Spinal cord (tissue), 10 donors: ENCODE measurements at places on chromosomes 13 and 19. TPM values are rescaled to one million over a fixed set of nuclear protein-coding genes. Genes with fewer than 3 reads are reported as not detected.

The DAND5 gene
- 0.44 TPM for polyA plus RNA-seq

The MAG gene
- polyA plus RNA-seq = 261 TPM

The LILRA1 gene
- 1.4 TPM for polyA plus RNA-seq

The WDR87 gene
- polyA plus RNA-seq = 0.29 TPM

The MYBPC2 gene
- polyA plus RNA-seq = 2.0 TPM

The ZNF470 gene
- polyA plus RNA-seq = 19.3 TPM

The CYP2A6 gene
- polyA plus RNA-seq = 0.48 TPM

The PNKP gene
- 53.5 TPM for polyA plus RNA-seq

The ZNF442 gene
- 3.3 TPM for polyA plus RNA-seq

The TMEM145 gene
- polyA plus RNA-seq = 119 TPM

The NBEA gene
- 61.3 TPM for polyA plus RNA-seq

The SLC17A7 gene
- 0.51 TPM for polyA plus RNA-seq

The ZNF606 gene
- polyA plus RNA-seq = 23.2 TPM

The NPAS1 gene
- 3.6 TPM for polyA plus RNA-seq

The ZSCAN4 gene
- not detected for polyA plus RNA-seq

The RFPL4AL1 gene
- polyA plus RNA-seq = not detected

The EBI3 gene
- polyA plus RNA-seq = 1.6 TPM

The CGB5 gene
- not detected for polyA plus RNA-seq

The MBD3L3 gene
- polyA plus RNA-seq = not detected

The GJA3 gene
- 0.56 TPM for polyA plus RNA-seq

The HTR2A gene
- polyA plus RNA-seq = 23.5 TPM

The NOVA2 gene
- polyA plus RNA-seq = 52.4 TPM

The ZSCAN22 gene
- 3.4 TPM for polyA plus RNA-seq

The SLC6A16 gene
- polyA plus RNA-seq = 3.8 TPM

The PRR36 gene
- 59.7 TPM for polyA plus RNA-seq

The CLEC11A gene
- 37.4 TPM for polyA plus RNA-seq

The KIR3DL2 gene
- polyA plus RNA-seq = not detected

The ALG11 gene
- 9.8 TPM for polyA plus RNA-seq

The TEAD2 gene
- polyA plus RNA-seq = 33.2 TPM

The ZNF575 gene
- 11.2 TPM for polyA plus RNA-seq

The ZNF433 gene
- 7.7 TPM for polyA plus RNA-seq

The APC2 gene
- 190 TPM for polyA plus RNA-seq

The LATS2 gene
- 9.0 TPM for polyA plus RNA-seq

The NAT14 gene
- polyA plus RNA-seq = 93.2 TPM

The OVOL3 gene
- not detected for polyA plus RNA-seq

The HS6ST3 gene
- 20.2 TPM for polyA plus RNA-seq
